ENCODE measurements at places on chromosomes 16 and 17.

DNA sequence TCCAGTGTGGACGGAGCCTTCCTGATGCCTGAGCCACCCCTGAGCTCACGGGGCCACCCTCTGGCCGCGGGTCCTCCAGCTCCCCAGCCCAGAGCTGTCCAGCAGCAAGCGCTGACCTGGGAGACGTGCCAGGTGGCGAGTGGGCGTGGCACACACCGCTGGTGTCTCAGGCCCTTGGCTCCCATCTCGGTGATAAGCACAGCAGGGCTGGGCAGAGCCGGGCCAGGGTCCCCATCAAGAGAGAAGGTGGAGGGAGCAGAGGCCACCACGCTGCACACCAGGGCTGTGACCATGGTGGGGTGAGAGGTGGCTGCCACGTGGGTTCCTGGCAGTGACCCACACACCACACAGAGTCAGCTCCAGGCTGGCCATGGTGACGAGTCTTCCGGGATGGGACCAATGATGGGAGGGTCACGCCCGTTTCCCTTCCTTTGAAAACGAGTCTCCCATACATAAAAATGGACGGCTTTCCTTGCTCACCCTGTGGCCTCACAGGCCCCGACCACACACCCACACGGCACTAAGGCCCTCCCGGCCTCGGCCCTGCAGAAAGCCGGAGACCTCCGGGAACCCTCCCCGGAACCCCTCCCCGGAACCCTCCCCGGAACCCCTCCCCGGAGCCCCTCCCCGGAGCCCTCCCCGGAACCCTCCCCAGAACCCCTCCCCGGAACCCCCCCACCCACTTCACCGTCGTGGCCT is 16.8 kb downstream of the UTS2R start:
- no peak for DNase-seq

- DNase-seq = no peak
Observed at GRCh38 chr16:55398762-55399161, 74.8 kb downstream of the IRX6 start.

- DNase-seq = no peak
Observed at GRCh38 chr16:12474806-12475410, 328.8 kb downstream of the CPPED1 start.

GRCh38 chr16:8380311-8380710 is 210.0 kb downstream of the TMEM114 start:
- no peak for DNase-seq

GRCh38 chr16:6827931-6828330 is 504.7 kb upstream of the RBFOX1 start:
- no peak for DNase-seq

DNA sequence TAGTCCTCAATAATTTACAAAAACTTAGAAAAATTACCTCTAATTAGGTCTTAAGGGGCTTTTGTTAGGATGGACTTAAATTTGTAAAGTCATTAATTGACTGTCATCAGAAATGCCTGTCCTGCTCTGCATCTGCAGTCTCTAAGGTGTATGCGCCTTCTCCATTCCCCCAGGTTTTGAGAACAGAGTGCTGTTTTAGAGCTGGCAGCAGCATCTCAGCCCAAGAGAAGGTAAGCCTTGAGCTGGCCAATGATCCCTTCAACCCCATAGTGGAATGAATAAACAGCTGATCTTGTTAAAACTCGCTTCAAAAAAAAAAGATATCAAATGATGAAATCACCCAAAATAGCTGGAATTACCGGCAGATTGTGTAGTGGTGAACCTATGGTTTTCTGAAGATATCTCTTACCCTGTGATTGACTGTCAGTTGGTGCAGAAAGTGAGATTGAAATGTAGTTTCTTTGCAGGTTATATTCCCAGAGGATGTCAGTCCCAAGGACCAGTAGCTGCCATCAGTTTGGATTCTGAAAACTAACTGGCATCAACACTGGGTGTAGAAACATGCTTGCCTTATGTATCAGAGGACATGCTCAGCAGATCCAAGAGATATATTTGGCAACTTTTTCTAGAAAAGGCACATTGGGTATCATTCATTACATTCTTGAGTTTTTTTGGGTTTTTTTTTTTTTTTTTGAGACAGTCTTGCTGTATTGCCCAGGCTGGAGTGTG is 25.7 kb downstream of the TRPV2 start:
- no peak for DNase-seq

DNA sequence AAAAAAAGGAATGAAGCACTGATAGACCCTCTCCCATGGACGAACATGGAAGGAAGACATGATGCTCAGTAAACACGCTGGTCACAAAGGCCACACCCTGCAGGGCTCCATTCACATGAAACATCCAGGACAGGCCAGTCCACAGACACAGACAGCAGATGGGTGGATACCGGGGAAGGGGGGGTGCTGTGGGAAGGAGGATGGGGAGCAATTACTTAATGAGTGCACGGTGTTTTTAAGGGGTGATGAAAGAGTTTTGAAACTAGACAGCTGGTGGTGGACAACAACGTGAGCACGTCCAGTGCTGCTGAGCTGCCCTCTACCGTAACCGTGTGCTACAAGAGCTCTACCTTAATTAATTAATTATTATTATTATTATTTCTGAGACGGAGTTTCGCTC is 6.0 kb upstream of the SLC16A3 start:
- DNase-seq = no peak

- no peak for DNase-seq
Observed at GRCh38 chr17:320139-320538, 32.5 kb downstream of the RPH3AL start.

DNA sequence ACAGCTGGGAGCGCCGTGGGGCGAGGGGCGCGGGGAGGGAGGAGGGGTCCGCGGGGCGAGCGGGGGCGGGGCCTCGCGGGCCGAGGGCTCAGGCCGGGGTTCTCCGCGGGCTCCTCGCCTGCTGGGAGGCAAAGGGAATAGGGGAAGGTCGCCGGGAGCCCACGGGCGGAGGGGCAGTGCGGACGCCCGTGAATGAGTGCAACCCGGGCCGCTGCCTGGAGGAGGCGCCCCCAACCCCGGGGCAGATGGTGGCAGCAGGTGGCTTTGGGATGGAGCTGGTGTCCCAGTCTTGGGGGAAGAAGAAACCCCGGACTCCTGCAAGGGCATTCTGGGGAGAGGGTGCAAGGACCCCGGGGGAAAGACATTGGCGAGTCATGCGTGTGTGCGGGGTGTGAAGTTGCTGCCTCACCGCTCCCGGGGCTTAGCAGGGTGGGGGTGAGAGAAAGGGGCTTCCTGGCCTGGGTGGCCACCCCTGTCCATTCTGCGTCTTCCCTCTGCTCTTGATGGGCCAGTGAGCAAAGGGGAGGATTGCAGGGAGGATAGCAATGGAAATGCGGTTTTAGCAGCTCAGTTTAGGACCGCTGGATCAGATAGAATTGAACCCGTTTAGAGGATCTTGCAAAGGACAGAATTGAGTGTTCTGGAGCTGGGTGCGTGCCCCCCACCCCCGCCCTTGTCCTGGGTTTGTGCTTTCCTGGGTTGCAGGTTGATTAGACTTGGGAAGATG is 526 bp downstream of the KIAA0513 start:
- DNase-seq = peak; percentile 17

GRCh38 chr17:35784895-35785294 is 10.5 kb downstream of the MMP28 start:
- no peak for DNase-seq

Data from nucleus accumbens (tissue), 56 donors.